ENCODE measurements at places on chromosomes 1 and 21.

DNA sequence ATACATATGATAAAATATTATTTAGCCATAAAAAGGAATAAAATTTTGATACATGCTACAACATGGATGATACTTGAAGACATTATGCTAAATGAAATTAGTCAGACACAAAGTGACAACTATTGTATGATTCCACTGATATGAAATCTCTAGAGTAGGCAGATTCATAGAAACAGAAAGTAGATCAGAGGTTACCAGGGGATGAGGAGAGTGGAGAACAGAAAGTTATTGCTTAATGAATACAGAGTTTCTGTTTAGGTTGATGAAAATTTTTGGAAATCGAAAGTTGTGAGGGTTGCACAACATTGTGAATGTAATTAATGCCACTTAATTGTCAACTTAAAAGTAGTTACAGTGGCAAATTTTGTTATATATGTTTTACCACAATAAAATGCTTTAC, 315.7 kb upstream of the USP25 start:
- DNase-seq, result no peak

DNA sequence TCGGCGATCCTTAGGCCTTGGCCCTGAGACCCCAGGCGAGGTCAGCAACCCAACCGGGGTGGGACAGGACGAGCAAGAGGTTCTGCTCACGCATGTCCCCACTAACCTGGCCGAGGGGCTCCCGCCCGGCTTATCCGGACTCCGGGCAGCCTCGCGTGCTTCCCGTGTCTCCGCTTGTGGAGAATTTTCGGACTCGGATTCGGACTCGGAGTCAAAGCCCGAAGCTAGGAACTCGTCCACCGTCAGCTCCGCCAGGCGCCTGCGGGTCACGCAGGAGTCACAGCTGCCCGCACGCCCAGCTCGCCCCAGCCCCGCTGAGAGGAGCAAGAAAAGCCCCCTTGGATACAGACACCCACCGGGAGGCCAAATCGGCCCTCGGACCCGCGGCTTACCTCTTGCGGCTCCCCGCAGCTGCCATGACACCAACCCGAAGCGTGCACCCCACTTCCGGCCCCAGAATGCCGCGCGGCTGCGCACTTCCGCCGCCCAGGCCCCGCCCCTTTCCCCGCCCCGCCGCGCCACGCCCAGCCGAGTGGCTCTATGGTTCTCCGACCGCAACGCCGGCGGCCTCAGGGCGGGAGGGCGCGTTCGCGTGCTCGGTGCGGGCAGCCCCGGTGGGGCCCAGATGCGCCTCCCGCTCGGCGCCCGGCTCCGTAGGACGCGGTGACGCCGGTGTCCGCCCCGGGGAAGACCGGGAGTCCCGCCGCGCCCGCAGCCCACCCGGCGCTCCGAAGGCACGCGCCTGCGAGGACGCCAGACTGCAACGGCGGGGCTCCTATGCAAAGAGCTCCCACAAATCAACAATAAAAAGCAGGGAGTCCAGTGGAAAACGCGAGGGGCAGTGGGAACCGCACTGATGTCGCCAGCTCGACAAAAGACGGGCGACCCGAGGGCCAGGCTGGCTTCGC, at the start of gene NOC2L:
NOC2L (minus strand) TSS at position 434 of the 908 bp plus-strand sequence; CDS start at position 418, 16 bp downstream.
- peak; percentile 87 for DNase-seq

- no peak for DNase-seq
These were observed 21.3 kb upstream of the PRDM15 start for GRCh38 chr21:41900401-41900800.

DNA sequence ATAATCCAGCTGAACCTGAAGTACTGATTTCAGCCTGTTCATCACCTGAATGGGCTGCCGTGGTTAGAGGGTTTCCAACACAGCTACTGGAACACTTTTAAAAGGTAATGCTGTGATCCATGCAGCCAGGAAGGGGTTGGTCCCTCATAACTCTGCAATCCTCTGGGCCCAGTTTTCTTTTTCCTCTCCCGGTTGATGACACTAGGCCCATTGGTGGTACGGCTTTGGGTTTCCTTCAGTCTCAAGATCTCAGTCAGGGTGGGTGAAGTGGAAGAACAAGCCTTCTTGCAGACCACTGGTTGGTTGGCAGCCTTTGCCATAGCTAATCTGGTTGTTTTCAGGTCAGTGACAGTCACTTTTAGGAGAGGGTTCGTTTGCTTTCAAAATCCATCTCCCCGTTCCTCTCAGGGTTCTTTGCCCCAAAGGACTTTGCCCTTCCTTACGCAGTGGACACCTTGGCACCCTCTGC, 502 bp upstream of the SLC35A3 start:
- DNase-seq, result peak; percentile 1

GRCh38 chr21:34630536-34631143, 15.7 kb upstream of the RCAN1 start:
- peak; percentile 44 for DNase-seq

DNA sequence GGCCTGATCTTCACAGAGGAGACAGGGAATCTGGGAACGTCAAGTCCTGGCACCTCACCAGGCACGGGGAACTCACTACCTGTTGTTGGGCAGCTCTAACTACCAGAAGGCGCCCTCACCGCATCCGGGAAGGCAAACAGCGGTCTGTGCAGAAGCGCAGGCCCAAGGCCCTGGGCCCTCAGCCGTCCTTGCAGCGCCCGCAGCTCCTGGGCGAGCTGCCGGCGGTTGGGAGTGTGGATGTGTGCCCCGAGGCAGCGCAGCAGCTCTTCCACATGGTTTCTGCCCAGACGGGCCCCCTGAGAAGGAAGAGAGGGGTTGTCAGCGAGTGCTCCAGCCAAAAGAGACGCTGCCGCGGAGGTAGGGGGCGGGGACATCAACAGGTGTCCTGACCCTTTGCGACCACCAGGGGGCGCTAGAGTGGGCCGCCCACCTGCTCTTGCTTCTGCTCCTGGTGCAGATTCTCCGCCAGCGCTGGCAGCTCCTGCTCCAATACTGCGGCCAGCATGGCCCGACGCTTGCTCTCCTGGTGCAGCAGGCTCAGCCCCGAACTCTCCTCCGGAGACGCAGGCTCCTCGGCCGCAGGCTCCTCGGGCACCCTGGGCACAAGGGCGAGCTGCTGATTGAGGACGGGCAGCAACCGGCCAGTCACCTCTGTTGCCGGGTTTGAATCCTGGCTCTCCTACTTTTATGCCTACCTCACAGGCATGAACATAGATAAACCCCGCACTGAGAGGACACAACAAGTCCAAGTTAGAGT, 9.3 kb downstream of the MAP3K6 start:
- peak; percentile 58 for DNase-seq

- no peak for DNase-seq
These were observed 189.5 kb downstream of the PRDM16 start for GRCh38 chr1:3258386-3259003.

DNA sequence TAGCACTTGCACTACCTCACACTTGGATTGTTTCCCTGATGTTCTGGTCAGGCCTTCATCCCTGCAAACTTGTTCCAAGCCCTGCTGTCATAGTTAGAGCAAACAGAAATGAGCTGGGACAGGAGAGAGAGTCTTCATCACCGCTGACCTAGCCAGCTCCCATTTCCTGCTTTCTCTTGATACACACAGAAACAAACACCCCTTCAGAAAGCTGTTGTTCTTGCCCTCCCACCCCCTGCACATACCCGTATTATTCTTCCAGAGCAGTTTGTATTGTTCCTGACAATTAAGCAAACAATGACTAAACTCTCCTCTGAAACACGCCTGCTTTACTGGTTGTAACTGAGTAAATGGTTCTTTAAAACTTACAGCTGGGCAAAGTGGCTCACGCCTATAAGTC, 2.9 kb upstream of the SYT2 start:
- DNase-seq, result no peak

GRCh38 chr21:42578761-42579415, 65.2 kb downstream of the SLC37A1 start:
- DNase-seq, result no peak

DNA sequence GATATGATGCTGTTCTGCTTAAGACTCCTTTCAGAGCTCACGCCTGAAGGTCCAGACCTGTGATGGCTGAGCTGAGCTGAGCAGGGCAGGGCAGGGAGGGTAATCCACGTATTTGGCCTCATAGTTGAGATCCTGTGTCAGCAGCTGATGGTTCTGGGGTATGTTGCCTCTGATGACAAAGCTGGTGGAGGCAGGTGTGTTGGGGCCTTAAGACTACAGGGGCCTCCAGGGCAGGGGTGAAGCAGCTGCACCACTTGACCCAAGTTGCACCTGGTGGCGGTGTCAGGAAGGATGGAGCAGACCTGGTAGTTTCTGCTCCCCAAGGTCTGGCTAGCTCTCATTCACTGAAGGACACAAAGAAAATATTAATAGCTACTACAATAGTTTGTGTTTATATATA, 57.0 kb downstream of the FCRL5 start:
- DNase-seq, result no peak

DNA sequence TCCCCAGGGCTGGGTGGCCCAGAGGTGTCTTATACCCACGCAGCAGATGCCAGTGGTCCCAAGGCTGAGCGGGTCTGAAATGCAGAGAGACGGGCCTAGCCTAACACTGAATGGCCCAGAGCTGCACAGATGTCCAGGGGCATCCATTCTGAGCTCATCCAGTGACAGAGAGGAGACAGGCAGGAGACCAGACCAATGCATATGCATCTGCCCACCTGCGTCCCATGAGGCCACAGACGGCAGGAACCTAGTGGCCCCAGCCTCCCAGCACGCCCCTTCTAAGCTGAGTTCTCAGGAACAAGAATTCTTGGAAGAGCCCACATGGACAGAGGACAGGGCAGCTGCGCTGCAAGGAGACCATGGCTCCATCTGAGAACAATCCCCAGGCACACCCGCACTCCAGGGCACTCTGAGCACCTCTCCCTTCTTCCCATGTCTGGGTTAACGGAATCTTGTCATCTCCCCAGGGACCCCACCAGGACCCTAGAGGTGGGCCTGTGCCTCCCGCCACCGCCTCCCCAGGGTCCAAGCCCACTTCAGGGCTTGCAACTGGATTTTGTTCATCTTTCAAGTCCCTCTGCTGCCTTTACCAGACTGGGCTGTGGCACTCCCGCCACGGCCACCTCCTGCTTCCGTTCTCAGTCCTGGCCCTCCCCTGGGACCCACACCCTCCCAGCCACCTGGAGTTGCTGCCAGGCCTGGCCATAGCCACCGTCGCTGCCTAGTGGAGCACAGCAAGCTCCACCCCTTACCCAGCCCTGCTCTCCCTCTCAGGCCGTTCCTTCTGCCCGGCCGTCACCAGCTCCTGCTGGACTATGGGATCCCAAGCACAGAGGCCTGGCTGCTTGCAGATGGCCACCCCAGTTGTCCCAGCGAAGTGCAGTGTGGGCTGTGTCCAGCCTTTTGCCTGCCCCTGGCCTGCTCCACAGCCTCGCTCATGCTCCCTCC, 3.3 kb downstream of the WNT3A start:
- DNase-seq, result no peak

DNA sequence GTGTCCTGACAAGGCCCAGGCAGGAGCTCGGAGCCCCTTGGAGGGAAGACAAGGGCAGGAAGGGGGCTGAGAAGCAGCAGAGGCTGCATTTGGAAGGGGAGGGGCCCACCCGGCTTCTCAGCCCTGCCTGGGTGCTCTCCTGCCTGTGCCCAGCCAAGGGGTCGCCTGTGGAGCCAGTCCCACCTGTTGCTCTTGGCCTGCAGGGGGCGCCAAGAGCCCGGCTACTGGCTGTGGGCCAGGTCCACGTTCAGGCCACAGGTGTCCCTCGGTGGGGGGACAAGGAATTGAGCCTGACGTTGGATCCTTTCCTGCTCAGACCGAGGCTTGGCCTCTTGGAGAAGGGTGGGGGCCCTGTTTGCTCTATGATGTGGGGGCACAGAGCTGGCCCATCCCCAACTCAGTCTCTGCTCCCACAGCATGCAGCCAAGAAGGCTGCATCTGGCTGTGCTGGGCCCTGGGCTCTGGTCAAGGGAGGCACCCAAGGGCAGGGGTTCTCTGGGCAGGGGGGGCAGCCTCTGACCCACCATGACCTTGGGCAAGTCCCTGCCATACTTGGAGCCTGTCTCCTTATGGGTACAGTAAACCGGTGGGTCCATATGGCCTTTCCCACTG, 10.9 kb downstream of the WNT4 start:
- DNase-seq, result no peak

- DNase-seq, result peak; percentile 90
These were observed at the start of gene CDKN2C for GRCh38 chr1:50969611-50970508. Gene CDKN2C (plus strand): TSS chr1:50970245. CDS start chr1:50970369, 124 bp downstream.

DNA sequence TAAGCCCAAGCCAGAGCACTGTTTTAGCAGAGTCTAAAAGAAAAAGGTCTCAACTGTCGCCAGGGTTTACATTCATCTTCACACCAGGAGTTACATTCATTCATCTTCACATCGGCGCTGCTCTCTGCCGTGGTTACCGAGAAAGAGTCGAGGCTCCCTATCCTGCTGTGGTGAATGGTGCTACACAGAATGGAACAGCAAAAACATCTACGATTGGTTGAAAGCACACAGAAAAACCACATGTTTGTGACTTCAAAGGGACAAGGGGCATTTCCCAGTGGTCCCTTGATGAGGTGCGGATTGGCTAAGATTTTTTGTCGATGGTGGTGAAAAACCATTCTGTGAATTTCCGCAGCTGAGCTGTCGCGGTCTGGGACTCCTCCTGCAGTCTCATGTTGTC, 231.1 kb downstream of the SIPA1L2 start:
- DNase-seq, result no peak

DNA sequence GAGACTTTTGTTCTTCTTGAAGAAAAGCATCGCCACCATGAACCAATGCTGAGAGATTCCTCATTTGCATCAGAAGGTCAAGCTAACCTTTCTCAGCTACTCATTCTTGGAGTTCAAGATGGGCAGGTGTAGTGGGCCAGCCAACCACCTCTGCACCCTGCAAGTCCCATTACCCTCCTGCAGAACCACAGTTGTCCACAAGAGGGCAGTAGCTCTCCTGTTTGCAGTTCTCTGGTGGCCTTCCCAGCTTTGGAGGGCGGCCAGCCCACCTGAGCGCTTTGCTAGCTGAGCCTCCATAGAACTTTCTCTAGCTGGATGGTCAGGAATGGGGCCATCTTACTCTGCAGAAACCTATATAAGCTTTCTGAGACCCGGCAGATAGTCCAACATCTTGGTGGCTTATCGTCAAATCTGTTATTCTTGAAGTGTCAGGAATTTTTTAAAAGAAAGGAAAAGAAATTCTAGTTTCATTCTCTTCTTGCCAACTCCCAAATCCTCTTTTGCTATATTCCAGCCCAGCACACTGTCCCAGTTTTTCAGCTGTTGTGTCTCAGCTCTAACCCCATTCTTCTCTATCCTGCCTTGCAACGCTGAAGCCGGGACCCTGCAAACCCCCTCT, 11.0 kb upstream of the LMX1A start:
- peak; percentile 62 for DNase-seq

GRCh38 chr21:33302796-33303195, 22.0 kb upstream of the IFNAR1 start:
- DNase-seq, result no peak

- DNase-seq, result no peak
These were observed 6.3 kb upstream of the LAD1 start for GRCh38 chr1:201405484-201405831.

GRCh38 chr1:116230712-116231111, 119.5 kb downstream of the MAB21L3 start:
- no peak for DNase-seq
